Ascending aorta (tissue), 2 donors: ENCODE measurements at places on chromosomes 1 and 21.

DNA sequence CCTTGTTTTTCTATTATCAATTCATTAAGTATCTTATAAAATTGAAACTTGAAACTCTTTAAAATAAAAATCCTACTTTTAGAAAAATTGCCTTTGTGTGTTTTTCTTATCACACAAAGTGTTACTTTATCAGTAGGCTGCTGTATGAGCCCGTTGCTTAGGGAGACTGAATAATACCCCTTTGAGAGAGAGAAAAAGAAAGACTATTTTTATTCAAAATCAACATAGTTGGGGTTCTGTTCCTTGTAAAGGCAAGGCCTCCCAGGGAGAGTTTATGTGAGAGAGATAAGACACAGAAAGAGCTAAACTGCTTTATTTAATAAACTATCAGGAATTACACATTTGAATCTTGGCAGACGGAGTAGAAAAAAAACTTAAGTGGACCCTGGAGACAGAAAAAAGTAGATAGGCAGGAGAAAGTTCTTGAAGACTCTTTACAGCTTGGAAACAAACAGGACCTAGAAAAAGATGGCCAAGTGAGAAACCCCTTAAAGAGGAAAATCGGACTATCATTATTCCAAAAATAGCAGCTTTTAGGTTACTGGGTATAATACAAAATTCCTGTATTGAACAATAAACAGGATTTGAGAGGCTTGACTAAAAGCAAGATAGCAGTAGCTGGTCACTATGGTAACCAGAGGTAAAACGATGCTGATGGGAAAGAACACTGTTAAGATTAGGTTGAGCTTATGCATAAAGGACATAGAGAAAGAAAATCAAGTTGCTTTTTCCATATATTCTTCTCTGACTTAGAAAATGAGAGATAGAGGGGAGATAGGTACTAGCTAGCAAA lies 170.9 kb downstream of the LRRC7 start:
- DNase-seq, result no peak

DNA sequence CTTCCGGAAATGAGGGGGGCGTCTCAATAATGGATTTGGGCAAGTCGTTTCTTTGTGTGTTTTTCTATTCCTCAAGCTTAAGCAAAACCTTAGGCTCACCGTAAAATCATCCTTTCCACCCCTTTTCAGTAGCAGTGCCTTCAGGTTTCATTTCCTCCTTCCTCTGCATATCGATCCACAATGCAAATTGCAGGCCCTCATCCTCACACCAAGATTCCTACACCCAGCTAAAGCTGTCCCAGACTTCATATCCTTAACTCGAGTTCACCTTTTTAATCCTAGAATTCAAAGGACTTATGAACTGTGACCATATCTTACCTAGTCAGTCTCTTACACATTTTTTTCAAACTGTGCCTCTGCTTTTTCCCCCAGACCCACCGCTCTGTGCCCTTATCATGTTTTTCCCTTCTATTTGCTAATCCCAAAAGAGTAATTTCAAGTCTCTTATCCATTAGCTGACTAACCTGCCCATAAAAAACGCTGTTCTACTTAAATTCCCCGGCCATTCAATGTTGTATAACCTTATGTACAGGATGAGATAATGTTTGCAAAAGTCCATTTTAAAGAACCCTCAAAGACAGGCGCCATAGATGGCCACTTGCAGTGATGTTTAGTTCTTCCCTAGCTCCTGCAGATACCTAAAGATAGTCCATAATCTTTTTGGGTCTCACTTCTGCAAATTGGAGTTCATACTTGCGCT lies 1.5 kb downstream of the AKIRIN1 start:
- no peak for DNase-seq

DNA sequence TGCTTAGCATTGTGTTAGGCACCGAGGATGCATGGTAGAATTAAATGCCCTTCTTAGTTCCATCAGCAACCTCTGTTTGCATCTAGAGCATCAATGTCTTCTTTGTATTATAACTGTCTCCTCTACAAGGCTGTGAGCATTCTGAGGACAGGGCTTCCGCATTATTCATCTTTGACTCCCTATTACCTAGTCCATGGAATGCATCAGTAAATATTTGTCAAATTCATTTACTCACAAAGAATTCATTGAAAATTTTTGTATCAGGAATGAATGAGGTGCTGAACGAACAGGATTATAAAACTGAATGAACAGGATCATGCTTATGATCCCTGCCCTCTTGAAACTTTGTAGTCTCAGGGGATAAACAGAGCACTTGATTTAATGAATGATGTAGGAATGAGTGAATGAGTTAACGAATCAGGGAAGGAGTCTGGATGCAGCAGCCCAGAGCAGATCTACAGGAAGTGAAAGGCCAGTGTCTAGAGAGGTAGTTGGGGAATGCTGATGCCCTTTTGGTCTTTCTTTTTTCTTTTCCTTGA lies 2.8 kb downstream of the RHBDL2 start:
- DNase-seq, result no peak

GRCh38 chr1:25568834-25569596 lies 25.6 kb downstream of the LDLRAP1 start:
- no peak for DNase-seq

DNA sequence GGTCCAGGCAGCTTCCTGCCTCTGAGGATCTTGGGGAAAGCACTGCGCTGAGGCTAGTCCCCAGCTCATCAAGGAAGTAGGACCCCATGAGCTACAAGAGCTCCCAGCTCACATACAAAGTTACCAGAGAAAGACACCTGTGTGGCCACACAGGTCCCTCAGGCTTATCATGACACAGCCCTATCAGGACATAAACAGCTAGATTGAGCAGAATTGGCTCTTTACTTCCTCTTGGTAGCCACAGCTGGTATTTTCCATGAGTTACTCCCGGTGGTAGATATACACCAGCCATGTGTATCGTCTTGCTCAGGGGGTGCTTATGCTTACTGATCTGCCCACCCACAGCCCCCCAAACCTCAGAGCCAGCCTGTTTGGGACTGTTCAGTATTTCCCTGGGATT lies 1.2 kb downstream of the LENEP start:
- no peak for DNase-seq

- DNase-seq, result no peak
Measured at GRCh38 chr1:244454412-244454811, 2.7 kb upstream of the ADSS2 start.

- DNase-seq, result peak; percentile 36
Measured at GRCh38 chr21:45306832-45307571, 19.3 kb upstream of the POFUT2 start.

DNA sequence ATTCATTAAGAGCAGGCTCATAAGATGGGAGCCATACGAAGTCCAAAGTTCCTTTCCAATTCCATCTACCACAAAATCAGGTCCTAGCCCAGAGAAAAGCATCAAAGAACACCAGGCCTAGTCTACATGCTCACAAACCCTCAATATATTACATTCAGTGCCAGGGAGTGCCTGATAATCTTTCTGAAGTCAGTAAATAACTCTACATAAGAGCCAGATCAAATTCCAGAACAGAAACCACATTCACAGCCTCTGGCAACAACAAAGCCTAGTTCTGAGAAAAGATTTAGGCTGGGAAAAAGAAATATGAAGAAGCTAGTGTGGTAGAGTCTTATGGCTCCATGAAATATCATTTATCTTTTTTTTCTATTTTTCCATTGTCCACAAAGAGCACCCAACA lies 40.5 kb upstream of the RBBP5 start:
- DNase-seq, result no peak

DNA sequence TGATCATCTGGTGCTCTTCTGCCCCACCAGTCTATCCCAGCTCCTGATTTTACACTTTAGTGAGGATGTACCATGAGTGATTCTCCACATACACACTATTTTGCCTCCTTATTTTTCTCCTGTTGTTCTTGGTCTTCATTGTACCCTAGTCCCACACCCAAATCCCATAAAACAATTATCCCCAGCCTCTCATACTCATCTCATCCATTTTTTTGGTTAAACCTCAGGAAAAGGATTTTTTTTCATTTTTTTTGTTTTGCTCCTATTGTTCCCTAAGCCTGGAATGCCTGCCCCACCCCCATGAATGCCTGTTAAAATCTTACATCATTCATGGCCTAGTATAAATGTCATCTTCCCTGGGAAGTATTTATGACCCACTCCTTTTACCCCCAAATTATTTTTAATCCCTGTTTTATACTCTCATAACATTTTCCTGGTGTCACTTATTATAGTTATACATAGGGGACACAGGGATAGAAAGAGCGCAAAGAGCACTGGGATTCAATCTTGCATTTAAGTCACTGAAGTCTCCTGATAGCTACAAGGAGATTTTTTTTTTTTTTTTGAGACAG lies 4.9 kb upstream of the LINGO4 start:
- no peak for DNase-seq

- no peak for DNase-seq
Measured at GRCh38 chr1:109917051-109917767, 6.6 kb downstream of the CSF1 start.

GRCh38 chr1:78491451-78492071 lies 787 bp downstream of the PTGFR start:
- no peak for DNase-seq

DNA sequence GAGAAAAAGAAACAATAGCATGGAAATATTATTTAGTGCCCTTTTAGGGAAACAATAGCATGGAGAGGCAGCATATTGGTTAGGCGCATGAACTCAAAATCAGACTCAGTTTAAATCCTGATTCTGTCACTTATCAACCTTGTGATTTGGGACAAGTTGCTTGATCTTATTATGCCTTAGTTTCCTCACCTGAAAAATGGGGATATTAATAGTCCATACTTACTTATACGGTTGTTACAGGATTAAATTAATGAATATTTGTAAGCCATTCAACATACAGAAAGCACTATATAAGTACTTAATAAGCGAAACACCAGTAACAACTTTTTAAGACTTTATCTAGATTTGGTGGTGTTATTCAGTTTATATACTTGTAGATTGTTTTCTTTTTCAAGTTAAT lies 1.2 kb downstream of the TSEN15 start:
- no peak for DNase-seq

GRCh38 chr1:235272851-235273250 lies 55.1 kb downstream of the ARID4B start:
- no peak for DNase-seq

GRCh38 chr1:1664941-1665814 lies 6.4 kb upstream of the CDK11B start:
- DNase-seq, result no peak

GRCh38 chr1:37016121-37016520 lies 18.2 kb downstream of the GRIK3 start:
- no peak for DNase-seq

DNA sequence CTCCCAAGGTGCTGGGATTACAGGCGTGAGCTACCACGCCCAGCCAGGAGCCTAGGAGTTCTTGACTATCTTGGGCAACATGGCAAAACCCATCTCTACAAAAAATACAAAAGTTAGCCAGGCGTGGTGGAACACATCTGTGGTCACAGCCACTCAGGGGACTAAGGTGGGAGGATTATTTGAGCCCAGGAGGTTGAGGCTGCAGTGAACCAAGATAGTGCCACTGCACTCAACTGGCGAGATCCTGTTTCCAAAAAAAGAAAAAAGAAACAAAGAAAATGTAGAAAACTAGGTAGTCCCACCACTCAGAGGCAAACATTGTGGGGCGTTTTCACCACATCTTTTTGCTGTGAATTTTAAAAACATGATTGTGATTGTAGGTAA lies 141.3 kb downstream of the ZZZ3 start:
- no peak for DNase-seq

- DNase-seq, result no peak
Measured at GRCh38 chr21:39923476-39923875, 56.2 kb downstream of the PCP4 start.

DNA sequence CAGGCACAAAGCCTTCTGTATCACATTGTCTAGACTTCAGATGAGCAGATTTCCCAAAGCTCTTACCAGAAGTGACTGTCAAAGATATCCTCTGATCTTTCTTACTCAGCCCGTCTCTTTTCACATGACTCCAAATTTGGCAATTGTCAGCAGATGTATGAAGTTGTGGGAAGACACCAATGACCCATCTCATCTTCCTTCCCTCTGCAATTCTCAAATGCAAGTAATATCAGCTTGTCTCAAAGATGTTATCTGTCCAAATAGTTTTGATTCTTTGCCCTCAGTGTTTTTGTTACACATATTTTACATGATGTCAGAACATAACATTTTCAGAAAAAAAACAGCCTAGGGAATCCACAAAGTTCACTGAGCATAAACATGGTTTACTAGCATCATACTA lies 45.1 kb upstream of the RGS2 start:
- DNase-seq, result no peak

DNA sequence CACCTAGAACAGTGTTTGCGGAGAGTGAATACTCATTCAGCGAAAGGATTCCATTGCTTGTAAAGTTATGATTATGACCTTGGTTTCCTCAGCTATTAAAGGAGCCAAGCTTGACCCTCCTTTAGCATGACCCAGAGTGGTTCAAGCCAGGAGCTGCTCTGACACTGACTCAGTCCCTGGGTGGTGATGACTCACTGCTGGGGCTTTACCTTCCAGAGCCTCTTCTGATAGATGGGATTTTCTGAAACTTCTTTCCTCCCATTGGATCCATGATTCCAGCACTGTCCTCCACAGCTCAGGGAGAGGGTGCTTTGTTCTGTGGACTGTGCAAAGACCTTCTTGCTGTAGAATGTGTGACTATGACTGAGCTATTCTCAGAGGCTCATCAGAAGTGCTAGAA lies 77.4 kb downstream of the S1PR1 start:
- DNase-seq, result no peak

GRCh38 chr1:175885326-175885725 lies 141.9 kb upstream of the TNR start:
- no peak for DNase-seq

GRCh38 chr1:108200687-108201051 lies 526 bp upstream of the SLC25A24 start:
- DNase-seq, result no peak

DNA sequence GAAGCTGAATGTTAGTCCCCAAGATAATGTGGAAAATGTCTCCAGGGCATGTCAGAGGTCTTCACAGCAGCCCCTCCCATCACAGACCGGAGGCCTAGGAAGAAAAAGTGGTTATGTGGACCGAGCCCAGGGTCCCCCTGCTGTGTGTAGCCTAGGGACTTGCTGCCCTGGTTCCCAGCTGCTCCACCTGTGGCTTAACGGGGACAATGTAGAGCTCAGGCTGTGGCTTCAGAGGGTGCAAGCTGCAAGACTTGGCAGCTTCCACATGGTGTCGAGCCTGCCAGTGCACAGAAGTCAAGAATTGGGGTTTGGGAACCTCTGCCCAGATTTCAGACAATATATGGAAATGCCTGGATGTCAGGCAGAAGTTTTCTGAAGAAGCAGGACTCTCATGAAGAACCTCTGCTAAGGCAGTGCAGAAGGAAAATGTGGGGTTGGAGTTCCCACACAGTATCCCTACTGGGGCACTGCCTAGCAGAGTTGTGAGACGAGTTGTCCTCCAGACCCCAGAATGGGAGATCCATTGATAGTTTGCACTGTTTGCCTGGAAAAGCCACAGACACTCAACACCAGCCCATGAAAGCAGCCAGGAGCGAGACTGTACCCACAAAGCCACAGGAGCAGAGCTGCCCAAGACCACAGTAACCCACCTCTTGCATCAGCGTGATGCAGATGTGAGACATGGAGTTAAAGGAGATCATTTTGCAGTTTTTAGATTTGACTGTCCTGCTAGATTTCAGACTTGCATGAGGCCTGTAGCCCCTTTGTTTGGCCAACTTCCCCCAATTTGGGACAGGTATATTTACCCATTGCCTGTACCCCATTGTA lies 204.9 kb downstream of the MRPL39 start:
- DNase-seq, result no peak
